ENCODE measurements at places on chromosomes 6 and 20. TPM values are rescaled to one million over a fixed set of nuclear protein-coding genes. Genes with fewer than 3 reads are reported as not detected.

The BTN1A1 gene
- total RNA-seq: not detected

The TMEM74B gene
- not detected for total RNA-seq

The SLC17A2 gene
- total RNA-seq: not detected

The ZNF311 gene
- total RNA-seq: 1.7 TPM

The TREM1 gene
- total RNA-seq: 0.66 TPM

The HLA-DQB1 gene
- total RNA-seq: not detected

Data from uterine smooth muscle cell (primary cell).